ENCODE measurements at places on chromosomes 6 and 20.

- DNase-seq: no peak
These were observed 426.2 kb downstream of the BMP2 start for GRCh38 chr20:7193681-7194080.

- no peak for DNase-seq
These were observed 122.0 kb downstream of the CDH4 start for GRCh38 chr20:61373956-61374545.

- no peak for DNase-seq
These were observed 22.6 kb downstream of the ETV7 start for GRCh38 chr6:36364669-36365479.

DNA sequence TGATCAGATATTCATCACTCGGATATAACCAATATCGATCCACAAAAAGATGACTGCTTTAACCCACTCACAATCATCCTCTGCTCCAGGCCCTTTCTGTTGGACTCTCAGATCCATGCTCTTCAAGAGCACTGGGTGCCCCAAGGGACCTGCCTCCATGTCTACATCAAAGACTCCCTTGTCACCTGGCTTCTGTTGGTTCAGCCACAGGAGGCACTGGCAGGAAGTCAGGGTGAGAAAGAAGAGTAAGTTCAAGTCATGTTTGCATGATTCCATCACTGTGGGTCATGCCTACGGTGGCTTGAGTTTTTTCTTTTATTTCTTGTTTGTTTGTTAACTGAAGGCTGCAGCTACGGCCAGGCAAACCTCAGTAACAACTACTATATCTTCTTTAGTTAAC is 243.3 kb downstream of the ADGRG6 start:
- DNase-seq: no peak

- no peak for DNase-seq
These were observed 106.0 kb downstream of the ADGRG6 start for GRCh38 chr6:142407685-142408273.

DNA sequence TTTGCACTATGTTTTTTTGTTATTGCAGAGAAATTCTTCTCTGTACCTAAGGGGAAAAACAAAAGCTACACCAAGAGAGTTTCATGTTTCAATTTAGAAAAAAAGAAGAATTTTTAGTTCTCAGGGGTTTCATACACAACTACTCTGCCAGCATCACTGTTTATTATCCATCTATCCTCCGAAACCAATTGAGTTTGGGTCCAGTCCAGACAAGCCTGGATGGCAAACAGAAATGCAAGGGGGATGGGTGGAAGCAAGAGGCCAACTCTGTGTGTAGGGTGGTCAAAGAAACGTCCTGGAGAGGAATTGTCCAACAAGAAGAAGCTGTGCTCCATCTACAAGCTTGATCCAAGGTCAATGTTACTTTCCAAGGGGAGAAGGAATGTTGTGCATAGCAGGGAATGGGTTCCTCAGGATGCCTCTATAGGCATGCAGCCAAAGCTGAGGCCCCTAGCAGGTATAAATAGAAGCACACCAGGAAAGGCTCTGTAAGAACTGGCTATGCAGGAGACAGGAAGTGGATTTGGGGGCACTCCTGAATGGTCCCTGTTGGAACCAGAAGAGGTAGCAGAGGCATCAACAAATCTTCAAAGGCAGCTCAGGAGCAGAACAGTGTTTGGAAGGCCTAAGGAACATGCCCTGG is 64.4 kb downstream of the FILIP1 start:
- DNase-seq: no peak

GRCh38 chr20:20691477-20692235 is 20.8 kb downstream of the RALGAPA2 start:
- no peak for DNase-seq

GRCh38 chr20:61978491-61978890 is 87.2 kb downstream of the TAF4 start:
- DNase-seq: no peak

GRCh38 chr6:133740816-133741215 is 148.1 kb upstream of the TCF21 start:
- DNase-seq: no peak

DNA sequence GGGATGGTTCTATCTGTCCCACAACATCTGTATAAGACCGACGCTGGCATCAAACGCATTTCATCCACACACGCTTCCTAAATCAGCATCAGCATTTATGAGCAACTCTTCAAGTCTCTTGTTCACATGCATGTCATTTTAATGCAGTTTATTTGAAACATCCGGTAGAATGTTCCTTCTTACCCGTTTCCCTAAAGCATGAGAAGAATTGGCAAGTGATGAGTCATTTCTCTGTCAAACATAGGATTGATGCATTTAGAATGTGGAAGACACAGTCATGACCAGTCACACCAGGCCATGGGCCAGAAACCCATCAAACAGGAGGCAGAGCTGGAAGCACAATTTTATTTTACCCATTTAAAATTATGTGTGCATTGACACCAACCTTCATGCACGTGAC is 122.8 kb downstream of the UST start:
- no peak for DNase-seq

DNA sequence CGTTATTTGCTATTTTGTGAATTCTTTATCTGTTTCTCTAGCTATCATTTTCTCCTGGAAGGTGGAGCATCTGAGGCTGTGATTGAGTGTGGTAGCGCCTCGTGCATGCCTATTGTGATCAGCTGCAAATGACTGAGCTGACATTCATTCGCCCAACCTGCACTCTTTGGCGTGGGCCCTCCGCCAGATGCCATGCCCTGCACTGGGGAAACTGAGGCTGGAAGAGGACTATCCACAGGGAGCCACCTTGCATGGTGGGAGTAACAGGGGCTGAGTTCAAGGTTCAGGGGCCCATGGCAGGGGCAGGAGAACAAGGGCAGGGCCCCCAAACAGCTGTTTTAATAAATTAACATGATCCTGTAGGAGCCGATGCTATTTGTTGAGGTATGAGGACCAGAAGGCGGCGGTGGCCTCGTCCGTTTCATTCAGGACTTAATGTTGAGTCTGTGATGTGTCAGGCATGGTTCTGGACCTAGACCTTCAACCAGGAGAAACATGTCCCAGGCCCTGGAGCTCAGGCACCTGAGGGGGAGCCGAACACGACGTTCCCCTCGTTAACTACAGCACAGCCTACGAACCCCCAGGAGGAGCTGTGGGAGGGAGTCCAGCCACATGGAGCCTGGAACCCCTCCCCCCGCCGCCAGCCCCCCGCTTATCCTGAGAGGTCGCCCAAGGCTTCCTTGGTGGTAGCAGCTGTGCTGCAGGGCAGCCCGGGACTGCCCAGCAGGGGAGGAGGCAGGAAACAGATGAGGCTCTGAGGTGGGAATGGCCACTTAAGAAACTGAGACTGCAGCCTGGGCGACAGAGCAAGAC is 242.9 kb downstream of the CDH4 start:
- DNase-seq: no peak

GRCh38 chr6:121498481-121499276 is 63.2 kb downstream of the GJA1 start:
- DNase-seq: no peak

DNA sequence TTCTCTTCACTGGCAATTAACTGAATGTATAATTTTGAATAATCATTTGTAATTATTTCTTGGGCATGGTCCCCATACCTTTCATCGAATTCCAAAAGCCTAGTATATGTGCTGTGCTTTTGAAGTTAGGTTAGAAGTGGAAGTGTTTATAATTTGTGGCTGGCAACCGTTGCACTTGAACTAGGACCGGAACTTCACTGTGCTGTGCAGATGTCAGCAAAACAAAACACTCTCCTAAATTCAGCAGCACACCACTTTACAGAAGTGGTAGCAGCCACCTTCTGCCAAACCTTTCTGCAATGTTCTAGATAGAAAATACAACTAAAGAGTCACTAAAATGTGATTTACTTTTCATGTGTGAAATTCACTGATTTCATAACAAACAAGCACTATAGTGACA is 111.9 kb downstream of the FAM83B start:
- DNase-seq: no peak

DNA sequence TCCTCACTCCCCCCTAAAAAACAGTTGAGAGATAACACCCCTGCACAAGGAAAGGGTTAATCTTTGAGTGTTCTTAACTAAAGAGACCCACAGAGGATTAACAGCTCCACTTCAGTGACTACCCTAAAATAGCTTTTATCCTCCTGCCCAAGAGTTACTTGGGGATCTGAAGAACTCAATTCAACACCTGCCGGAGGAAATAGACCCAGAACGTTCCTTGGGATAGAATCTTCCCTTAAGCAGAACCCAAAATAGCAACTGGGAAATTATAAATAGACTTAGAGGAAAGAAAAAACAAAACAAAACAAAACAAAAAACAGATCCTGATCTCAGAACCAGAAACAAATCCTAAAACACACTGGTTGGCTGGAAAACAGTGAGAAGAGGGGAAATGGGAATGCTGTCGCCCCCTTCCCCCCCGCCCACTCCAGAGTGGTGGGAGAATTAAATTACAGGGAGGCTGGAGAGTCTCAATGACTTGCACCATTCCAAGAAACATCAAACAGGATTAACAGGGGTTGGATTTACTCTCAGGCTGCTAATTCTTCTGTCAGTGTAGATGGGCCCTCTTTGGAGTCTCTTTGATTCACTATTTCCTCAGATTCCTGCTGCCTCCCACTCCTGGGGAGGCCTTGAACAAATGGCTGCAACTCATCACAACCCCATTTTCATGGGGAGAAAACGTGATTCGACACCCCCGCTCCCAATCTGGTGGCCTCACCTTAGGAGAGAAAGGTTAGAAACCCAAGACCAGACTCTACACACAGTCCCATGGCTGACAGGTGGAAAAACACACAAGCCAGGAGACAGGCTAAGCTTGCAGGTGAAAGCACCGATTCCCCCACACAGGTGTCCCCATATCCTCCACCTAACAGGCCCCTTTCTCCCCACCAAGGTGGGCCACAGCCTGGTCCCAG is 1.4 kb downstream of the PLAGL2 start:
- no peak for DNase-seq

DNA sequence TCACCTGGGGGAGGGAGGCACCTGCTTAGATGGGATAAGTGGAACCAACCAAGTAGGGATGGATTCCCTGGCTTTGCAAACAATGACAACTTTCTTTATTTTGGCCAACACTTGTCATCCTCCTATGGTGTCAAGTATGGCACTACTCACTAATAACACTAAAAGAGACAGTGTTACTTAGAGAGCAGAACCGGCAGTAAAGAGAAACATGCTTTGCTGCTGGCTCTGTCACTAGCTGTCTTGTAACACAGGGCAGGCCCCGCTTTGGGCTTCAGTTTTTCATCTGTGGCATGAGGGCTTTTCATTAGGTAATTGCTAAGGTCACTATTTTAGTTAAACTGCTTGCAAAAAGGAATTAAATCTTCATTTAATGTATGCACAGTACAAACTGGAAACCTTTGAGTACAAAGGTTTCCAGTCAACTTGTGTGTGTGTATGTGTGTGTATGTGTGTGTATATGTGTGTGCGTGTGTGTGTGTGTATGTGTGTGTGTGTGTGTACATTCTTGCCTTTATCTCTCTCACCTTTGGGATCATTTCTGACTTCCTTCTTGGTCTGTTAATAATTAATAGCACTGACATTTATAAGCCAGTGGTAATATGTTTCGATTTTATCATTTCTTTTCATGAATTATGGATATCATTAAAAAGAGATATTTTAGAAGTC is 64.7 kb downstream of the BTBD3 start:
- no peak for DNase-seq

All from tibial artery (tissue), 4 donors.